Neuronal stem cell (in vitro differentiated cells): ENCODE measurements at places on chromosomes 4 and X.

- DNase-seq: no peak
Measured at GRCh38 chr4:113730467-113731216, 30.9 kb downstream of the CAMK2D start.

DNA sequence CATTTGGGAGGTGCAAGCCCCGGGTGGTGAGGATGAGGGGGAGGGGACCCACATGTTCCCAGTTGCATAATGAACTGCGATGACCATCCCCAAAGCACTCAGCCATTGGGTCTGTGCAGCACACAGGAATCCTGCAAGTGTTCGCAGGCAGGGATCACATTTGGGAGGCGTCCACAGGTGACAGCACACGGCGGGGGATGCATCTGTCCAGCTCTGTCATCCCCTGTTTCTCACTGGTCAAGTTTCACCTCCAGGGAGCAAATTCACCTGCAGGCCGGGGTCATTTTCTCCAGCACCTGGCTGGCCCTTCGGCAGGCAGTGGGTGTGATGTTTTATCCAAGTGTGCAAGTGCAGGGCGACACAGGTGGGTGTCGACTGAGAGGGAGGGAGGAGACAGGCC lies 33.3 kb upstream of the SORCS2 start:
- no peak for DNase-seq

DNA sequence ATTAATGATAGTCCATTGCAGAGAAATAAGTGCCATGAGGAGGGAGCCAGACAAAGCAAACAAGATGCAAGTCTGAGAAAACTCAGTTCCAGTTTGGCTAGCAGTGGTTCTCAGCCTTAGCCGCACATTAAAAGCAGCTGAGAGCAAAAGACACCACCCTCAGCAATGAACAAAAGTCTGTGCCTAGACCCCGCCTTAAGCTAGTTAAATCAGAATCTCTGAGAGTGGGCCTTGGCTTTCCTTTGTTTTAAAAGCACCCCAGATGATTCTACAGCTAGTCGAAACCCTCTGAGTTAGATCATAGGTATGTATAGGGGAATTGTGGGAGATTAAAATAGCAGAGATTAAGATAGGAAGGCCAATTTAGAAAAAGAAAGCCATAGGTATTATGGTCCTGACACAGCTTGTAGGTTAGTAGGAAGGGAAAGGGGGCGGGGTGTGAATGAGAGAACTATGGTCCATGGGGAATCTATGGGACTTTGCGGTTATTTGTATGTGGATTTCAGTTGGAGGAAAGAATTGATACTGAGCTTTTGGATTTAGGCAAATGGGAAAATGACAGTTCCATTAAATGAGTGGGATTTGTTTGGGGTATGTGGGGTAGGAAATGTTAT lies 12.0 kb downstream of the SPRY1 start:
- no peak for DNase-seq

DNA sequence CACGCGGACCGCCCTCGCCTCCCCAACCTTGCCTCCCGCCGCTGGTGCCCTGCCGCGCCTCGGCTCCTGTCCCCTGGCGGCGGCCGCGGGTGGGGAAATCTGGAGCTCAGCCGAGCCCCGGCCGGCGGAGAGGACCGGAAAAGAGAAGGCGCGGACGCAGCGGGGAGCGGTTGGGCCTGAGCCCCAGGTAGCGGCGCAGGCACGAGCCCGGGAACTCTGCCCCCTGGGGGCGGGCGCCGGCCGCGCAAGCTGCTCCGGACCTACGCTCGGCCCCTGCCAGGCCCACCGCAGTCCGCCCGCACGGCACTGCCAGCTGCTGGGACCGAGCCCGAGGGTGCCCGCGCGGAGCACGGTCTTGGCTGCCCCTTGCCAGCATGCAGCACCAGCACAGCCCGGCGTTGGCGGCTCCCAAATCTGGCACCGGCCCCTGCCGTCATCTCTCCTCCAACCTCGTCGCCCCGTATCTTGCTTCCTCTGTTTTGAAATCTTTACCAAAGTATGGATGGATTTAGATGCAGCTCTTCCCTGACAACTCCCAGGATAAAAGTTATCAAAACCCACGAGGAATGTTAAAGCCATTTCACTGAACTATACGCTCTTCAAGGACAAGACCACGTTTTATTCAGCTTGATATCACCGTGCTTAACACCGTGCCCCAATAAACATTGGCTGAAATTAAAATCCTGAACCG lies at the start of gene PRSS12:
TSS of gene PRSS12 (minus strand) at position 161 of the 691 bp plus-strand sequence. CDS start 283 bp downstream, outside the sequence.
- DNase-seq: peak; percentile 77

GRCh38 chr4:154739111-154739510 lies 4.7 kb upstream of the LRAT start:
- DNase-seq: no peak

- no peak for DNase-seq
Measured at GRCh38 chr4:168124008-168124641, 31.8 kb downstream of the ANXA10 start.

GRCh38 chrX:63470506-63470905 lies 119.4 kb upstream of the SPIN4 start:
- DNase-seq: no peak

- no peak for DNase-seq
Measured at GRCh38 chr4:137660211-137660610, 127.9 kb upstream of the PCDH18 start.

GRCh38 chrX:68824565-68825125 lies 4.2 kb upstream of the EFNB1 start:
- DNase-seq: no peak

- no peak for DNase-seq
Measured at GRCh38 chr4:169385376-169385775, 114.6 kb upstream of the SH3RF1 start.

DNA sequence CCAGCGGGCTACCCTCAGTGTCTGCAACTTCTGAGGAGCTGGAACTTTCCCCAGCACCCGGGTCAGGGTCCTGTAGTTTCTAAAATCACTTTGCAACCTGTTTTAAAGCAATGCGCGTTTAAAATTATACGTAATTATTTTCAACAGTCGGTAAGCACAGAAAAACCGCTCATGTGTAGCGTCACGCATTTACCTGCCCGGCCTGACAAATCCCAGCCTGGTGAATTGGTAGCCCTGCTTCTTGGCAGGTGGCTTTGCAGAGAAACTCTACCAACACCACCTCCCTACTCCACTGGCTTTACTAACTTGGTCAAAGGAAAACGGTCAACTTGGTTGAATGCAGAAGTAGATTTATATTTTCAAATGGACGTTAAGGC lies 640 bp downstream of the BANK1 start:
- no peak for DNase-seq

- DNase-seq: no peak
Measured at GRCh38 chr4:81399306-81400086, 72.2 kb downstream of the RASGEF1B start.

DNA sequence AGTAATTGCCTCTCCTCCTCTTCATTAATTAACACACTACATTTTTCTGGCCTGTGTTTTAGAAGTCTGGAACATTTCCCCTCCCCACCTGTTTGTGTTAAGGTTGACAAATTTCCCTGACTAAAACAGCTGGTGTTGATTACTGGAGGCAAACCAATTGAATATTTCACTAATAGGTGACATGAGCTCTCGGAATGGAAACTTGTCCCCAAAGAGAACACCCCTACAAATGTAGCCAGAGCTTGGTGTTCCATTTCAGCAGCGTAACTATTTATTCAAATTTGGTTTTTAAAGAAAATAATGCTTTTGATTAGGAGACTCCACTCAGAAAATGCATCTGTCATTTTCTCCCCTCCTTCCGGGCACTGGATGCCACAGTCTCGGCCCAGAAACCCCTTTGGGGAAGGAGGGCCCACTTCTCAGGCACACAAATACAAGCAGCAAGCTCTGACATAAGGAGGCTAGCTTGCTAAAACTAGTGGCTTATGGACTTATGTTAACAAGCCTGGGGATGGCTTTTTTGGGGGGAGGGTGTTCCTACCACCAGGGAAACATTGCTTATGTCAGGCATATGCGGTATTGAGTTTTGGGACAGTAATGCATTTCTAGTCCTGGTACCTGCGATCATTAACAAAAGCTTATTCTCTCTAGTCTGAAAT lies 2.2 kb downstream of the RNF150 start:
- DNase-seq: no peak

DNA sequence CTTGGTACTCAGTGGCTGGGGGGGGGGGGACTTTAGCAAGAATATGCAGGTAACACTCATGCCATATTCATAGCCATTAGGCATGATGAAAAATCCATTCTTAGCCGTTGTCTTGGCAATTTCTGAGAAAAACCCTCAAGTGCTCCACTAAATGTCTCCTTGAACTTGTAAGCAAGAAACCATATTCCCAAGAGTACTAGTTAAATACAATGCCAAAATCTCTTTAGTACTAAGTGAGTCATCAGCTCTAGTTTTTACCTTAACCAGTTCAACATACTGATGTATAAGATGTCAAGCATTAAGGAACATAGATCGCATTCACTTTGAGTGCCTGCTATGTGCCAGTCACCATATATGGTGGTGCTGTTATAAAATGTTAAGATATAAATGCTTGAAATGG lies 27.5 kb downstream of the UBE2D3 start:
- no peak for DNase-seq

- DNase-seq: no peak
Measured at GRCh38 chr4:38157592-38157991, 197.4 kb downstream of the PTTG2 start.

DNA sequence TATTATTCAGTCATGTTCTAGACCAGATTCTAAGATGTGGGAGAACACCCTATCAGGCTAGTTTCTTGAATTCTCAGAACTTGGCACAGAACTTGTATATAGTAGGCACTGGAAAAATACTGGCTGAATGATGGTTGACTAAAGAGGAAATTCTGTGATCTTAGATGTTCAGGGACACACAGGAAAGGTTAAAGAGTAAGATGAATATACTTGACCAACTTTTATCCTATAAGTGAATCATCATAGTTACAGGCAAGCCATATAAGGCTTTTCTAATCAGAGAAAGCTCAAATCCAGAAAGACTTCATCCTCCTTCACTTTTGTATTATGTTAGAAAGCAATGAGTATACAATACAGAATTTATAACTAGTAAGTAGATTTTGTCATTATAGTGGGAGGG lies 53.8 kb downstream of the SEPTIN11 start:
- no peak for DNase-seq

DNA sequence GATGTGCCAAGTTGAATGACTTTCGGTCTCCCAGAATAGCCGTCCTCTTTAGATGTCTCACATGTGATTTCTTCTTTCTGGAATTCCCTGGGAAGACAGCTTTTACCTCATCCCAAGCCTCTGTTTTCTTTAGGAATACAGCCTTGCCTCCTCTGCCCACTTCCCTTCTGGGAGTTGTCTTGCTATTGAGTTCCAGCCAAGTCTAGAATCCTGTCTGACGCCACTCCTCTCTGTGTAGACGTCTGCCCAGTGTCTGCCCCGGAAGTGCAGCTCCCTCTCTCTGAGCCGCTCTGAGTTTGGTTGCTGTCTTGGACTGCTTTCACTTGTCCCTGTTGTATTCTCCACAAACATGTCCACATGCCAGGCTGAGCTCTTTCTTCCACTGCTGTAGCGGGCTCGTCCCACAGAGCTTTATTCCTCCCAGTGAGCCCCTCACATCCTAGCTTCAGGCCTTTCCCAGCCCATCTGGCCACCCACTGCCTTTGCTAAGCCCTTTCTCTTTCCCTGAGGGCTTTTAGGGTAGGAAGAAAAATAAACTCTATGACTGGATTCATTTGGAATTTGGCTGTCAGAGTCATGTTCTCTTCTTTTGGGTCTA lies 9.0 kb upstream of the IGFBP7 start:
- no peak for DNase-seq

- DNase-seq: no peak
Measured at GRCh38 chr4:113502906-113503305, 258.6 kb downstream of the CAMK2D start.

DNA sequence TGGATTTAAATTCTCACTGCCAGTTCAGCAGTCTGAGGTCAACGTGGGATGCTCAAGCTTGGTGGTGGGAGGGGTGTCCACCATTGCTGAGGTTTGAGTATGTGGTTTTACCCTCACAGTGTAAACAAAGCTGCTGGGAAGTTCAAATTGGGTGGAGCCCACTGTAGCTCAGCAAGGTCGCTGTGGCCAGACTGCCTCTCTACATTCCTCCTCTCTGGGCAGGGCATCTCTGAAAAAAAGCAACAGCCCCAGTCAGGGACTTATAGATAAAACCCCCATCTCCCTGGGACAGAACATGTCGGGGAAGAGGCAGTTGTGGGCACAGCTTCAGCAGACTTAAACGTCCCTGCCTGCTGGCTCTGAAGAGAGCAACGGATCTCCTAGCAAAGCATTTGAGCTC lies 14.9 kb upstream of the RRAGB start:
- DNase-seq: no peak

DNA sequence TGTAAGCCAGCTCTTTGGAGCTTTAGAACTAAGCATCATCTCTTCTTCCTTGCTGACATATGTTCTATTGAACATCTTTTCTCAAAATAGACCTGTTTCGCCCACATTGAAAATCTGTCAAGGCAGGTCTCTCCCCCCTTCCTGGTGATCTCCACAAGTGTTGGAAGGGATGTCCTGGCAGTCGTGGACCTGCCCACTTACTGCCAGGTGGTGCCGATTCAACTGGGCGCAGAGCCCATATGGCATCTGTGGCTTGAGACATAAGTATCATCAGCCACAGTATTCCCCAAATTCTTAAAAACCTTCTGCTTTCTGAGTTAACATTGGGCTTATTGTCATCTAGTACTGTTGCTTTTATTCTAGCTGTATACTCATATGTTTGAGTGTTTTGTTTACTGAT lies 969.3 kb upstream of the FTHL17 start:
- DNase-seq: no peak

DNA sequence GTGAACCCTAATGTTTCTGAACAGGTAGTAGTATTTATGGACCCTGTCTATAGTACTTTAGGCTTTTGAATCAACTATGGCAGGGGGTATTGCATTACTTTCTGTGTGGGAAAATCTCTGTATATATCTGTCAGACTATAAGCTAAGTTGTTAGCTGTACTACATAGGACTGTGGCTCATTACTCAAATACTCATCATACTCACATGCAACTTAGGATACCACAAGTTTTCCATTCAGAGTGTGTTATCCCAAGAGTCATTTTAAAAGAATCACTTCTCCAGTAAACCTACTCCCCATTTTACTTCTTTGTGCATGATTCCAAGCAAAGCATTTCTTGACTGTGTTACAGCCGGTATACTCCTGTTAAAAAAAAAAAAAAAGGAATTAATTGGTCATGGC lies 95.6 kb downstream of the PHOX2B start:
- no peak for DNase-seq

DNA sequence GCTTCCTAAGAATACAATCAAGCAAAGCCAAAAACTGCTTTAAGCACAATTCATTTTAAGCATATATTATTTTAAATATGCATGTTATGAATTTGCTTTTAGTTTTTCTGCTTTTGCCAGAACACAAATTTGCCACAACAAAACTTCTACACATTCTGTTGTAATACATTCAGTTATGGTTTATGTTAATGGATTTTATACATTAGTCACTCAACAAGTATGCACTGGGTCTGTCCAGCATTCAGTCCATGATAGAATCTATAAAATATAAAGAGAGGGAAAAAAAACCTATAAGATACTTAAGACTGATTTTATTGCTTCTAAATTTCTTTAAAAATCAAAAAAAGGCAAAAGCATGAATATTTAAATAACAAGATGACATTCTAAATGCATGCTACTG lies 22.2 kb downstream of the IQCM start:
- no peak for DNase-seq

GRCh38 chr4:87919941-87920340 lies 55.6 kb upstream of the SPP1 start:
- no peak for DNase-seq
